Immature natural killer cell (primary cell): ENCODE measurements at places on chromosomes 3 and 15. TPM values are rescaled to one million over a fixed set of nuclear protein-coding genes. Genes with fewer than 3 reads are reported as not detected.

The PLCH1 gene
- polyA plus RNA-seq, result not detected

The FAM3D gene
- not detected for polyA plus RNA-seq

The ZBTB47 gene
- polyA plus RNA-seq, result not detected

The GRAMD2A gene
- polyA plus RNA-seq, result not detected

The ALPK3 gene
- polyA plus RNA-seq, result not detected

The IL16 gene
- 301 TPM for polyA plus RNA-seq

- DNase-seq, result no peak
Measured at GRCh38 chr3:61669668-61670299, 108.4 kb downstream of the PTPRG start.

DNA sequence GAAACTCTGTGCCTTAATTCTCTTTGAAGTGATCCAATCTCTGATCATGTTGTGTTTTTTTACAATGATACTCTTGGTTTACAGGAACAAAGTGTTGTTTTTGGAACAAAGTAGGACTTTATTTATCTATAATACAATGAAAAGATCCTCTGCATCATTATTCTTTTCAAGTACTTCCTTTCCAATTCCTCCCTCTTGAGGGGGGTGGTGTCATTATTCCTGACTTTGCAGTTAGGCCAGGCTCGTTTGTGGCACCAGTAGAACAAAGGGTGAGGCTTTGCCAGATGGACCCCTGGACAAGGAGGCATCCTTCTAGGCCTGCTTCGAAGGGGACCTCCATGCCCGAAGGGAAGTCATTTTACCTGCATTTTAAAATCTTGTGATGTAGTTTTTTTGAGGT, 41.7 kb upstream of the ZBTB38 start:
- DNase-seq, result no peak

GRCh38 chr3:22159004-22159695, 408.1 kb upstream of the ZNF385D start:
- no peak for DNase-seq

DNA sequence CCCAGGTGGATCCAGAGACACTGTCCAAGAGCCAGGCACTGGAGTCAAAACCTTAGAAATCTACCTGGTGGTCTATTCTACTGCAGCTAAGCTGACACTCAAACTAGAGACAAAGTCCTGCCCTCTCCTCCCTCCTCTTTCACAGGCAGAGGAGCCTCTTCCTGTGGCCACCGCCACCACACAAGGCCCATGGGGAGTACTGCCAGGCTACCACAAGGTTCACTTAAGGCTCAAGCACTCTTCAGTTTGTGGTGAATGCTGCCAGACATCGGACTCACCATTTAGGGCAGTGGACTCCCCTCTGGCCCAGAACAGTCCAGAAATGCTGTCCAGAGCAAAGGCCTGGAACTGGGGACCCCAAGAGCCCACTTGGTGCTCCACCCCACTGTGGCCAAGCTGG, 160.9 kb downstream of the ADAMTS17 start:
- DNase-seq, result peak; percentile 29

- no peak for DNase-seq
Measured at GRCh38 chr15:92958105-92958504, 58.0 kb downstream of the CHD2 start.

GRCh38 chr15:96887730-96888129, 557.2 kb downstream of the NR2F2 start:
- DNase-seq, result no peak

DNA sequence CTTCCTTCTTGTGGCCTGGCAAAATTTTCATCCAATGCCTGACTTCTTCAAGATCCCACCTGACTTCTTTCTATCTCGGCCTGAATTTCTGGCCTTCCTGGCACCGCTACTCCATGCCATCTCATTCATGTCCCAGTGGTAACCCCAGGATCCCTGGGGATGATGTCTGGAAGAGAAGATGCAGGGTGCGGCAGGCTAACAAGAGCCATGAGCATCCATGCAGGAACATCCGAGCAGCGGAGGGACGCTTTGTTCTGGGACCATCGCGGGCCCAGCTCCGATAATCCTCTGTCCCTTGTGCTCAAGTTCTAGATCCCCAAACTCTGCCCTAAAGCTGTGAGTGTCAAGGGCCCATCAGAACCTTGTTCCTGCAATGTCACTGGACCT, 10.9 kb downstream of the MYL3 start:
- DNase-seq, result no peak

GRCh38 chr15:37550360-37551024, 383.9 kb upstream of the TMCO5A start:
- DNase-seq, result no peak

DNA sequence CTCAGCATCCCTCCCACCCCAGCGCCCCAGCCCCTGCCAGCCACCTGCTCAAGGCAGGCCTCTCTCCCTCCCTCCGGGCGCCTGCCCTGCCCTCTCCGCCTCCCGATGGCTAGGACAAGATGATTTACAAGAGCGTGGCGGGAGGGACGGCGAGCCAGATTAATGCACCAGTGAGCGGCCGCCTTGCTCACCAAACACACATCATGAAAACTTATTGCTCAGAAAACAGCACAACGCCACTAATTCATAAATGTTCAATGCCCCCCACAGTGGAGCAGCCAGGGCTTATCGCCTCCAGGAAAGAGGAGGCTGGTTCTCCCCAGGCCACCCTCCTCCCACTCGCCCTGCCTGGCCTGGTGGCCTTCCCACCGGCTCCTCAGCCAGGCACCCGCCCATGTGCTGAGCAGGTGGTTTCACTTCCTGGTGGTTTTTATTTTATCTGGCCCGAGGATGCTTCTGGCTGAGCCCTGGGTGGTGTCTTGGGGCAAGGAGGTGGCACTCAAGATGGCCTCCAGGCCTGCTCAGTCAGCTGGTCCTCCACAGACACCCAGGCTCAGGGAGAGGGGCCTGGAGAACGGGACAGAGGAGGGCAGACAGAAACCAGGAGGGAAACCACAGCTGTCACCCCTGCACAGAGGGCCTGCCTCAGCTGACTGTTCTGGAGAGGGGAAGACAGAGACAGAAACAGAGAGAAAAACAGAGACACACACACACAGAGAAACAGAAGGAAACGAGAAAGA, 284.9 kb downstream of the UACA start:
- no peak for DNase-seq

GRCh38 chr3:189625572-189625971, 5.6 kb upstream of the TP63 start:
- DNase-seq, result no peak

DNA sequence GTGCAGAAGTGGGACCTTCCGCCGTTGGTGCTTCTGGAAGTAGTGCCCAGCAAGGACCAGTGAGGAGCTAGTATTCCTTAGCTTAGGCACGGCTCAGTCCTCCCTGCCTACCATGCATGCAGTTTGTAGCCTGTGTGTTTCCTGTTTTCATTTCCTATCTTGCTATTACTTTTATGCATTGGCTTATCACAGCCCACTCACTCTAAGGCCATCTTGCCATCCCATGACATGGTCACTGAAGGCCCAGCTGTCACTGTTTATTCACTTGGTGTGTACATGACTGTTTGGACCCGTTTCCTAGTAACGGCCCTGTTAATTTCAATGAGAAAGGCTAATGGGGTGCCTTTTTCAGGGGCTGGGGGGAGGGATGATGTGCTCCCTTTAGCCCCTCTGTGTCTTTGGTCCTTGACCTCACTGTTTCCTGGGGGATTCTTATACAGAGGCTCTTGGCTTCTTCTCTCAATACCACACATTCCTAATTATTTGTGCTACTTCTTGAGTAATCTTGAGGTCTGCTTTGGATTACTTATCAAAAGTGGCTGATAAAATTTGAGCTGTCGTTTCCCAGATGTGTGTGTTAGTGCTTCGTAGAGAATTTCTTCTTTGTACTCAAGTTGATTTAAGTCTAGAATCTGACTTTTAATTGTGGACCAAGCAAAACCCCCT, 24.5 kb upstream of the TRAK1 start:
- no peak for DNase-seq

DNA sequence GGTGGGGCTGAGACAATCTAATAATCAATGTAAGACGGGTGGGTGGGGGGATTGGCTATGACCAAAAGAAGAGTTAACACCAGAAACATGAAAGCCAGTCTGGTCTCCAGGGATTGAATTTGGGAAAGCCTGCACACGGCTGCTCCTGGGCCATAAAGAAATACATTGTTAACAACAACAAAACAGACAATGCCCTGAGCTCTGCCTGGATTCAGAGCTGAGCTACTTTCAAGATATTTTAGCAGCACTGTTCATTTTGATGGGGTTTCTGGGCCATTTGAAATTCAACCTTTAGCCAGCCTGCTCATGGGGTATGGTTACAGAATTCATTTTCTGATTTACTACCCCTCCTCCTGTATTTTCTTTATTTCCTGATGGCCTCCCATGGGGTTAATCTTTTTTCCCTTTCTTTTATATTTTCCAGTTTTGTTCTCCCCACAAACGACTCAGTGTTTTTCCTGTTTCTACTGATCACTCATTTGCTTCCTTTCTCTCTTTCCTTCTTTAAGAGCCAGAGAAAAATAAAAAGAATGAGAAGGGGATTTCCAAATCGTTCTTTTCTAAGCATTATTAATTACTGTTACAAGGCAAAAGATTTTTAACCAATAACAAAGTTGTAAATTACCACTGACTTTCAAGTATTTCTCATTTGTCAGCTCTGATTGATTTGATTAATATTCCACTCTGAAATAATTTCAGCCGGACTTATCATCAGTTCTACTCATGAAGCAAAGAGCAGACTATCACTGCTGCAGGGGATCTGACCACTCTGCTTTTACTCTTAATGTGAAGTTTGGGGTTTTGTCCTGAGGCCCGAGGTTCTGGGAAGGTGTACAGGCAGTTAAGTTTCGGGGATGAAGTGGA, 19.6 kb downstream of the NR2F2 start:
- no peak for DNase-seq
